ENCODE measurements at places on chromosomes 11 and 22.

GRCh38 chr11:96391698-96392307 is 2.0 kb downstream of the JRKL start:
- no peak for DNase-seq

GRCh38 chr22:32127904-32128303 is 31.2 kb downstream of the C22orf42 start:
- peak; percentile 39 for DNase-seq

- DNase-seq, result no peak
Measured at GRCh38 chr22:37461961-37462360, 24.2 kb downstream of the MFNG start.

DNA sequence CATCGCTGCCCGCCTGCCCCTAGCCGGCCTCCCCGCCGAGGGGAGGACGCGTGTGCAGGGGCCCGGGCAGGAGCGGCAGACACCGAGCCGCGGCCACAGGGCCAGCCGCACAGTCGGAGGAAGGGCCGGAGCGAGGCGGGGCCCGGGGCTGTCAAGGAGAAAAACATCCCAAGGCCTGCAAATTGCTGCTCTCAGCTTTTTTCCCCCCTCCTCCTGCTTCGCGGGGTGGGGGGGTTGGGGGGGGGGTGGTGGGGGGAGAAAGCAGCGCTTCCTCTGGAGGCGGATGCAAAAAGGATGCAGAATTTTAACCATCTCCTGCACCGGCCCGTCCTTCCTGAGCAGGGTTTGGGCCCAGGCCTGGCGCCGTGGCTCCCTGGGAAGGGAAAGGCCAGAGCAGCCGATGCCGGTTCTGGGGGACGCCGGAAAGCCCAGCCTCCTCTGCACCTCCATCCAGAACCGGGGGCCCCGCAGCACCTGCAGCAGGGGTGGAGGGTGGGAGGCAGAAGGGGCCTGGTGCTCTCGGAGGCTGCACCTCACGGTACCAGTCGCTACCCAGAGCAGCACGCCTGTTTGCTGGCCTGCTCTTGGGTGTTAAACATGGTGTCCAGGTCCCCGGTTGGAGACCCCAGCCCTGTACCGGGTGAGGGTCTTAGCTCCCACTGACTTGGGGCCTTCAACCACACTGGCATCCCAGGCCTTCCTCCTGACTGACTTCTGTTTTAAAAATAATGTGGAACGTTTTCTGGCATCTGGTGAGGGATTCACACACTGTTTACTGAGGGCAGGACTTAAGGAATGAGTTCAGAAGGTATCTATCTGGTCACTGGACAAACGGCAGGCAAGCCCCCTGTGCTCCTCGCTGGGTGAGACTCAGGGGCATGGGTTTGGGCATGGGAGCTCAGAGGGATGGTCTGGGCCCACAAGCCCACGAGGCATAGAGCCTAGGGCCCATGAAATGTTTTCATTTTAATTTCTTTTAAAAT is 77.4 kb upstream of the WNT7B start:
- peak; percentile 96 for DNase-seq

- no peak for DNase-seq
Measured at GRCh38 chr11:66159324-66159984, 89.4 kb downstream of the PACS1 start.

- DNase-seq, result peak; percentile 43
Measured at GRCh38 chr22:47810505-47811500, 1048.4 kb downstream of the TBC1D22A start.

- DNase-seq, result no peak
Measured at GRCh38 chr11:121802542-121802941, 313.5 kb downstream of the BLID start.

GRCh38 chr11:29161191-29161590 is 855.6 kb downstream of the KCNA4 start:
- DNase-seq, result no peak

- no peak for DNase-seq
Measured at GRCh38 chr11:114099392-114100178, 40.1 kb downstream of the ZBTB16 start.

GRCh38 chr11:62340269-62340901 is 3.1 kb downstream of the ASRGL1 start:
- DNase-seq, result no peak

DNA sequence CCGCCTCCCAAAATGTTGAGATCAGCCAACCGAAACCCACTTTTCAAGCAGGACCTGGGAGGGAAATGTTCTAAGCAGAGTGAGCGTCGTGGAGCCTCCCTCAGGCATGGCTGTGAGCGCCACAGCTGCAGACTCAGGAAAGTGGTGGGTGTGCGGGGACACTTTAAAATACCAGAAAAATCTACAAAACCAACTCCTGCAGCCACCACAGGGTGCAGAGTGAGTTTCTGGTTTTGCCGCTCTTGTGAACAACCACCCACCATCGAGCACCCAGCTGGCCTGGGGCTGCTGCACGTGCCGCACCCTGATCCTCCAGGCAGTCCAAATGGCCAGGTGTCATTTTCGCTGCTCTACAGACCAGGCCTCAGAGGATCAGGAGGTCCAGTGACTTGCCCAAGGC is 46.9 kb downstream of the CELSR1 start:
- DNase-seq, result no peak

GRCh38 chr11:130645164-130645842 is 196.9 kb downstream of the ADAMTS15 start:
- DNase-seq, result no peak

DNA sequence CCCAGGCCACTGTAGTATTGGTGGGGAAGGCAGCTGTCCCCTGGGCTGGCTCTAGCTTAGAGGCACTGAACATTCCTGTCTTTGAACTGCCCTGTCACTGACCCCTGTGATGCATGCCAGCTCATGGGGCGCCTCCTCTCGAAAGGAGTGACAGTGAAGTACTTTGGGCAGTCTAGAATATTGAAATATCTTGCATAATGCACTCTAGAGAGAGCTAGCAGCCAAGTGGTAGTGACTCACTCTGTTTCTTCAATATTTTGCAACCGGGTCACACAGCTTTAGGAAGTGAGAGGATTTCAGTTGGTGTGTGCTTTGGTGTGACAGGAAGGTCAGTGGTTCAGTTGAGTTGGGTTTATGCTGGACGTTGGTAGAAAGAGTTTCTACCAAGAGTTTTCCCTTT is 35.5 kb upstream of the ST14 start:
- peak; percentile 86 for DNase-seq

DNA sequence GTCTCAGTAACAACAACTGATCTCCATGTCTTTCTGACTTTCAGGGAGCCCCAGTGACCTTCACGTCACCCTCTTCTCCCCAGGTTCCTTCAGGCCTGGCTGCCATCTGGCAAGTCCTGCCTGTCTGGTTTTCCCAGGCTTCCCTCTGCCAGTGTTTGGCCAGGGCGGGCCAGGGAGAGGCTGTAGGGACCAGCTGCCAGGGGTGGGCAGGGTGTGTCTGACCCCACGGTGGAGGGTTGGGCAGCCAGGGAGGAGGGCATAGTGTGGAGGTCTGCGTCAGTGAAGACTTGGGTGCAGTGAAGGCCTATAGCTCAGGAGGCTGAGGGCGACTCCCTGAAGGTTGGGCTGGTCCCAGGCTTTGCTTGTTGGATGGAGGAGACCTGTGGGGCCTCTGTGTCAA is 11.9 kb upstream of the MRGPRX2 start:
- no peak for DNase-seq

DNA sequence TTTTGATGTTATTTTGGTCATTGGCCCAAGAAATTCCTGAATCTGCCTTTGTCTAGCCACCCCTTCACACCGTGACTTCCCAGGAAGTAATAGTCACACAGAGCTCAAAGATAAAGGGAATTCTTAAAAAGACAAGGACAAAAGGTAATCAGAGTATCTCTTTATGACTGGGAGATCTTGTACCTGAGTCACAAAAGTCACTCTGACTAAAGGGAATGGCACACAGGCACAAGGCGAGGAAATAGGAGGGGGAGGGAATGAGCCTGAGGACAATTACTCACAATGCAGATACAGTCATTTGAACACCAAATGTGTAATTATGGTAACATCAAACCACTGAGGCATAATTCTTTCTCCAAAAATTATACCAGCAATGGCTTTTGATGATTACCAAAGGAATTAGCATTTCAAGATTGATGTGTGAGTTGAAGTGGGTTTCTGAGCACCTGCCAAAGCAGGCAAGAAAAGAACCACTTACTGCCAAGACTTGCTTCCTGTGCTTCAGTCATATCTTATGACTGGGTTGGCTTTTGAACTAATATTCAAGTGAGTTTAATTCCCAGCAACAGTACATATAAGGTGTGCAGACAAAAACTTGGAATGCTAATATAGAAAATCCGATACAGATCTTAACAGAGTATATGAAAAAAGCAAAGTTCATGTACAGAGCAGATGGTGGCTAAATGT is 856.4 kb downstream of the LRRC4C start:
- no peak for DNase-seq

DNA sequence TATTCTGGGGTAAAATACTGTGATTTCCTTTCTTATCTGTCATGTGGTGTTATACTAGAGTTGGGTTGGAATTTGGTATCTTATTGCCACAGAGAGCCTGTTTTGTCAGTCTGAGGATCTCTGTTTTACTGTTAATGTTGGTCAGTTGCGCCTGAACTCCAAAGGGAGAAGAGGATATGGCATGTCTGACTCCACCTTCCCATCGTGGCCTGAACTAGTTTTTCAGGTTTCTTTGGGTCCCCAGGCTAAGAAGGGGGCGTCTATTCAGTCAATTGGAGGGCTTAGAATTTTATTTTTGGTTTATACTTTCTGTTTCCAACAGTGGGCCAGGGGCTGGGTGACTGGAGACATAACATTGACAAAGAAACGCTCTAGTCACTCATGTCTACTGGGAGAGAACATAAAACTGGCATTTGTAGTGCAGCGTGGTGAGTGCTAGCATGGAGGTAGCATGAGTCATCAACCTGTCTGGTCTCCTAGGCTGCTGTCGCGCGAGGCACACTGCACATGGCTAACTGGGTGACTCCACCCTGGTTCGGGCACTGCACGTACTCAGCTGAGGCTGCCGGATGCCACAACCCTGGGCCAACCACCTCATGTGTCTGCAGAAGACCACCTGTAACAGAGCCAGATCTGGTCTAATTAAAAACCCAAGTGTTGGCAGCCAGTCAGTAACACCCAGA is 120.1 kb upstream of the OR9Q1 start:
- no peak for DNase-seq

DNA sequence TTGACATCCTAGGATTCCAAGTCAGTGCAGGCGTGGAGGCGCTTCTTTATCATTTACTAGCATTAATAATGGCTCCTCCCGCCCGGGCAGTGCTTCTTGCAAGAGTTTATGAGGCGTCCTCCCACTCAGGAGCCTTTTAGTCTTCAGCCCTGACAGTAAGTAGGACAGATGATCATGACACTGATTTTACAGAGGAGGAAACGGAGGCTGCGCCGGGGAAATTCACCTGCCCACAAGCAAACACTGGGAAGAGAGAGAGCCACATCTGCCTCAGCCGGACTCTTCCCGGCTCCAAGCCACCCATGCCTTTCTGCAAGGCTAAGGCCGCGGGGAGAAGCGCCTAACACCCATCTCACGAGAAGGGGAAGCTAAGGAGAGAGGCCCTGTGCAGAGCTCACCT is 35.9 kb downstream of the KIAA0930 start:
- no peak for DNase-seq

DNA sequence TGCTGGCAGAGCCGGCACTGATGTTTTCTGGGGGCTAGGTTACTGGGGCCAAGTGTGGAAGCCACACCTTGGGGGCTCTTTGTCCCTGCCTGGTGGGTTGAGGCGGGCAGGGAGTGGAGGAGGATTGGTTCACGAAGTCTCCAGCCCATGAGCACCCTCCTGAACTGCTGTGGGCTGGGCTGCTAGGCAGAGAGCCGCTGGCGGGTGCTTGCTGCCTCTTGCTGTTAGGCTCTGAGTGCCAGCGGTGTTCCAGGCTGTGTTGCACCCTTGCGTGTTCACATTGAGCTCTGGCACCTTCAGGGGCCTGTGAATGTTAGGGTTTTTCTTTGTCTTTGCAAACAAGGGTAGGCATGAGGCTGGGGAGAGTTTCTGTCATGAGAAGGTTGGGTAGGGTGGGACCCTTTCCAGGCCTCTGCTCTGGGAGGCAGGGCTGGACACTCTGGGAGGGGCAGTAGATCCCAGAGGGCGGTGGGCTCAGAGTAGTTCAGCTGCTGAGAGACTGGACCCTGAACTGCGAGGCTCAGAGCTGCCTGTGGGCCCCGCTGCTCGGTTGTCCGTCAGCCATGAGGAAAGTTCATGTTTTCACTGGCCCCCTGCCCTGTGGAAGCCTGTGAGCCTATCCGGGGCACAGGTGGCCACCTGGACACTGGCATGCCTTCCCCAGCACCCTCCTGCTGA is 24.0 kb upstream of the TMEM191C start:
- DNase-seq, result no peak

GRCh38 chr11:120900643-120901042 is 123.3 kb upstream of the TBCEL start:
- DNase-seq, result no peak

DNA sequence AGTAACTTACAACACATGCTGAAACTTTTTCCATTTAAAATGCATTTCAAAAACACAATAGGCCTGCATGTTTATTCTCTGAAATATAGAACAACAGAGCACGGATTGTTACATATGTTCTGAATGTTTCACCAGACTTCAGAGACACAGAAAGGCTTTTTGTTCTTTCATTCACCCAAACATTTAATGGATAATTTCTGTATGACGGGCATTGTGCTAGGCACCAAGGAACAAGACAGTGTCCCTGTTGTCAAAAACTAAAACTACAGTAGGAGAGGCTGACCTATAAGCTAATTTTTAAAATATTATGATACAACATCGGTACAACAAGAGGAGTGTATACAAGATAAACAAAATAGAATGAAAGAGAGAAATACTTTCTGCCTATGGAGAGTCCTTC is 81.9 kb upstream of the TEAD1 start:
- DNase-seq, result no peak

GRCh38 chr22:37979782-37980181 is 4.6 kb downstream of the SOX10 start:
- DNase-seq, result peak; percentile 85

DNA sequence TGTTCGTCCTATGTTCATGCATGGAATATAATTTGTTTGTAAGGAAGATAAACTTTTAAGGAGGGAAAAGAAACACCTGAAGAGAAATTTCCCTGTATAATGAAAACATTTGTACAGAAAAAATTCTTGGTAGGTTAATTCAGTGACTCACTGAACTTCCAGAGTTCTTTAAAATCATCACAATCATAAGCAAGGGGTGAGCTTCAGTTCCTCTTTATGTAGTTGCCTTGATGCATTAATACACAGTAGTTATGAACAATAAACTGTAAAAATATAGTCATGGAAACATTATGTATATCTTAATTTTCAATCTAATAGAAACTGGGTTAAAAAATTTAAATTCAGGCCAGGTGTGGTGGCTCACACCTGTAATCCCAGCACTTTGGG is 1.1 kb upstream of the C11orf65 start:
- DNase-seq, result no peak

- DNase-seq, result peak; percentile 43
Measured at GRCh38 chr22:27778294-27779090, 23.1 kb downstream of the MN1 start.

GRCh38 chr22:28819253-28820096 is 19.1 kb upstream of the XBP1 start:
- DNase-seq, result no peak

Measured in osteoblast (primary cell).